ENCODE measurements at places on chromosomes 7 and 10. TPM values are rescaled to one million over a fixed set of nuclear protein-coding genes. Genes with fewer than 3 reads are reported as not detected.

DNA sequence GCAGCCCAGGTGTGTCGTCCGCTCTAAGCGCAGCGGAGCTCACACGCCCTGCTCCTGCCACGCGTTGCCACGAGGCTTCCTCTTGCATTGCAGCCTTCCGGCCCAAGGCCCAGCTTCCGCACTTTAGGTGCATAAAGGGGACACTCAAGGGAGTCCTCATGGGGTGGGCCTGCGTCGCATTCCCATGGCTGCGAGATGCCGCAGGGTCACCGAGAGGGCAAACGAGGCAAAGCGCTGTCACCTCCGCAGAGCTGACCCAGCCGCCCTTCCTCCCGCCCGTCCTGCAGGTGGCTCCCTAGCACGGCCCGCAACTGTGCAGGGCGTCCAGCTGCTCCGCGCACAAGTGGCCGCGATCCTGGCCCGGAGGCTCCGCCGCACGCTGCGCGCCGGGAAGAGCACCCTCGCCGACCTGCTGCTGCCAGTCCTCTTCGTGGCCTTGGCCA lies 283.5 kb downstream of the ABCA13 start:
- no peak overlapping the region for H3K4me3 ChIP-seq
- DNase-seq: no peak
- no peaks in the 10 kb centered on the region for H3K36me3 ChIP-seq
- no peak overlapping the region for H3K27ac ChIP-seq

The SRRM3 gene
- 7.0 TPM for total RNA-seq

- no peaks in the 10 kb centered on the region for H3K36me3 ChIP-seq
- H3K27me3 ChIP-seq: no peaks in the 10 kb centered on the region
- H3K4me3 ChIP-seq: no peak overlapping the region
- peak overlapping the region; percentile 87 for H3K27ac ChIP-seq
Measured at GRCh38 chr10:31604096-31604495, 285.1 kb downstream of the ZEB1 start.

DNA sequence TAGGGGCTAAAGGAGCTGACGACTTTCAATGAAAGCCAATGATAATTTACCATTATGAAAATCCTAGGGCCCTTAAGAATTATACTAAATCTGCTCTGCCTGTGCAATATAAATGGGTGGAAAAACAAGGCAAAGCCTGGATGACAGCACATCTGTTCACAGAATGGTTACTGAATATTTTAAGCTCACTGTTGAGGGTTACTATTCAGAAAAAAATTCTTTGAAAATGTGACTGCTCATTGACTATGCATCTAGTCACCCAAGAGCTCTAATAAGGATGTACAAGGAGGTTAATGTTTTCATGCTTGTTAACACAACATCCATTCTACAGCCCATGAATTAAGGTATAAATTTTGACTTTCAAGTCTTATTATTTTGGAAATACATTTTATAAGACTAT lies 8.9 kb downstream of the DKK1 start:
- no peaks in the 10 kb centered on the region for H3K27me3 ChIP-seq
- H3K4me3 ChIP-seq: no peak overlapping the region
- no peaks in the 10 kb centered on the region for H3K4me1 ChIP-seq
- no peaks in the 10 kb centered on the region for H3K36me3 ChIP-seq
- no peak overlapping the region for H3K27ac ChIP-seq

DNA sequence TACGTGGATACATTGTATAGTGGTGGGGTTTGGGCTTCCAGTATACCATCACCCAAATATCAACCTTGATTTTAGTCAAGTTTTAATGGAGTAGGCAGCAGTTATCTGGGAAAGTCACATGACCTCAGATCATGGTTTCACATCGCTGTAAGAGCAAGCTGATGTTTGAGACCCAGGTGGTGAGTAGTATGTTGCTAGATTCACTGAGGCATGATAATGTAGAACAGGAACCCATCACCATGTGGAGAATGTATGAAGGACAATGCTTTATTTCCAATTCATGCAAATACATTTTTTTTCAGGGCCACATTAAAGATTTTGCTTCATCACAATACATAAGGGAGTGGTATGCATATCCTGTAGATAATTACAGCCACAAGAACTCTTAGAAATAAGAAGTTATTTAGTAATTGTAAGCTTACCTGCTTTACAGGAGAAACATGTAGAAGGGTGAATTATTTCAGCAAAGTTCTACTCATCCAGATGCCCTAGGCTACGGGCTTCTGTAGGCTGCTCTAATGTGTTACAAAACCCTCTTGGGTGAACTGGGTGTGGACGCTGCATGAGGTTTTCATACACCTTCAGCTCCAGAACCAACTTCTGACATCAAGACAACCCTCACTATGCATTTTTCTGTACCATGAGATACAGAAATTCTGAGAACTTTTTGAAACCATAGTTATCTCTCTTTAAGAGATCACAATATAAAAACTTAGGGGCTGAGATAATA lies 27.6 kb upstream of the LAMB4 start:
- H3K4me1 ChIP-seq: no peaks in the 10 kb centered on the region
- no peaks in the 10 kb centered on the region for H3K27me3 ChIP-seq
- no peak for DNase-seq
- H3K36me3 ChIP-seq: no peaks in the 10 kb centered on the region
- H3K4me3 ChIP-seq: no peak overlapping the region
